ENCODE measurements at places on chromosomes 3 and 15. TPM values are rescaled to one million over a fixed set of nuclear protein-coding genes. Genes with fewer than 3 reads are reported as not detected.

The SPESP1 gene
- 0.93 TPM for total RNA-seq

The DUOX1 gene
- 1.4 TPM for total RNA-seq

The DISP2 gene
- under 0.01 TPM for total RNA-seq

The PTPRG gene
- total RNA-seq, result 172 TPM

The IFT80 gene
- 34.5 TPM for total RNA-seq

The TYRO3 gene
- total RNA-seq, result 59.9 TPM

GRCh38 chr15:70060214-70060992 lies 37.3 kb downstream of the TLE3 start:
- DNase-seq, result no peak

DNA sequence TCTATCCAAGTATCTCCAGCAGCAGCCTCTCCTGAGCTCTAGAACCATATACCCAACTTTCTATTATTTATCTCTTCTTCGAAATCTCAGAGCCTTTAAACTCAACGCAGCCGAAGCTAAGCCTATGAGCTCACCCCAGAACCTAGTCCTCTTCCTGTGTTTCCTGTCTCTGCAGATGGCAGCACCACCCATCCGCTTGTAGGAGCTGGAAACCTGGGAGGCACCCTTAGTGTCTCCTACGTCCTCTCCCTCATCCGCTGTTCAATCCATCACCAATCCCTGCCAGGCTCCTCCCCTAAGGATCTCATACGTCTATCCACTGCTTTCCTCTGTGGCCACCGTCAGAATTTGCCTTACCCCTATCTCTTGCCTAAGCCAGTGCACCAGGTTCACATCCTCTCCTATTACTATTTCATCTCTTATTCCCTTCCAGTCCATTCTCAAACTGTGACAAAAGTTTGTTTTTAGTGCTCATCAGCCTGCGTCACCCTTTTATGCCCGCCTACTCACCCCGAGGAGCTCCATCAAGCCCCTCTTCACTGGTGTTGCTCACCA lies 9.6 kb downstream of the VGLL4 start:
- DNase-seq, result no peak

- DNase-seq, result no peak
These were observed 1.0 kb upstream of the CCR5 start for GRCh38 chr3:46369675-46370132.

- no peak for DNase-seq
These were observed 65.2 kb downstream of the TBL1XR1 start for GRCh38 chr3:177131927-177132636.

DNA sequence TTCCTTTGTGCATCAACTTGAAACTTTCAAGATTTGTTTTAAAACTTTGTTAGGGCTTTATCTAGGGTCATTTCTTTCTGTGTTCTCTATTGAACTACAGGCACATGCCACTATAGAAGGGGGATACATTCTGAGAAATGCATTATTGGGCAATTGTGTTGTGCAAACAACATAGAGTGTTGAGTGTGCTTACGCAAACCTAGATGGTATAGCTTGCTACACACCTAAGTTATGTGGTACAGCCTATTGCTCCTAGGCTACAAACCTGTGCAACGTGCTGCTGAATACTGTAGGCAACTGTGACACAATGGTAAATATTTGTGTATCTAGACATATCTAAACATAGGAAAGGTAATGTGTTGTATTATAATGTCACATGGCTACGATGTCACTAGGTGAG lies 33.0 kb upstream of the KLF13 start:
- DNase-seq, result no peak

- no peak for DNase-seq
These were observed 103.9 kb downstream of the CCNL1 start for GRCh38 chr3:157056035-157056434.

GRCh38 chr15:87557881-87558280 lies 698.7 kb downstream of the NTRK3 start:
- DNase-seq, result no peak

GRCh38 chr3:196969660-196970546 lies 1.3 kb upstream of the PIGZ start:
- no peak for DNase-seq

GRCh38 chr3:10242182-10243065 lies 5.8 kb upstream of the TATDN2 start:
- no peak for DNase-seq

DNA sequence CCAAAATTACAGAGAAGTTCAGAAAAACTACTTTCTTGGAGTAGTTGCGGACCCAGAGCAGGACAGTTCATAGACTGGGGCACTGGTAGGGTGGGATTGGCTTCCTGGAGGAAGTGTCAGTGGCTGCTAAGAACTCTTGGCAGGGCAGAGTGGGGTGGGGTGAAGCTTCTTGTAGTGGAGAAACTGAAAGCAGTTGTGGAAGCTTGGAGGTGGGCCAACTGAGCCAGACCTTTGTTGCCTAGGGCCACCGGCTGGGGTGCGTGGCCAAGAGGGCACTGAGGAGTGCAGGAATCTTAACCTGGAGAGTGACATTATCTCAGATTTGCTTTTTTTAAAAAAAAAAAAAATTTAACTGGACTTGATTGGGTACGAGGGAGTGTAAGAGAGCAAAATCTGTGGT lies 3.1 kb downstream of the KAT2B start:
- DNase-seq, result peak; percentile 72

DNA sequence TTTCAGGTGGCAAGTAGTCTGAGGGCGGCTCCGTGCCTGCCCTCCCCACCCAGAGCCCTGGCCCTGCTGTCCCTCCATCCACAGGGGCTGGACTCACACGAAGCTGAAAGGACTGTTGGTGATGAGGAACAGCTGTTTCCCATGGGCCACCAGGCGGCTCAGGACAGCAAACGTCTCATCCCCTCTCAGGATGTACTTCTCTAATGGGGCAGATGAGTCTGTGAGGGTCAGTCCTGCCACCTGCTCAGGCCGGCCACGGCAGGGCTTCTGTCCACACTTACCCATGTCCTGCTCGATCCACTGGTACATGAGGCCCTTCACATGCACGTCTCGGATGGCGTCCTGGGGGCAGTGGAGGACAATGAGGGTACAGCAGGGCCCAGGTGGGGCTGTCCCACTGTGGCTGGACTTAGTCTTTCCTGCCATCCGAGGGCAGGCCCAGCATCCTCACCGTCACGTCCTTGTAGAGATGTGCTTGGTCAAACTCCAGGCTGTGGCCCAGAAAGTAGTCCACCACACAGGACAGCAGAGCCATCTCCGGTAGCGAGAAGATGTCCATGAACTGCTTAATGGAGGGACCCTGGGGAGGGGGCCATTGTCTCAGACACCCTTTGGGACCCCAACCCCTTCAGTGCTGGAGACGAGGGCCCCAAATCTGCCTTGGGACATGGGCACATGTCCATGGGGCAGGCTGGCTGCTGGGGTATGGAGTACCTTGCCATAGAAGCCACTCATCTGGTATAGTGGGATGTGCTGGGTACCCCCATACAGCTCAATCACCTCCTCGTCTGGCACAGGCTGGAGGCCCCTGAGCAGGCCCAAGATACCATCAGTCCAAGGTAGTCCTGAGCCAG lies 5.7 kb downstream of the NT5DC2 start:
- no peak for DNase-seq

Data from omental fat pad (tissue), 4 donors.